ENCODE measurements at places on chromosomes 11 and 22.

DNA sequence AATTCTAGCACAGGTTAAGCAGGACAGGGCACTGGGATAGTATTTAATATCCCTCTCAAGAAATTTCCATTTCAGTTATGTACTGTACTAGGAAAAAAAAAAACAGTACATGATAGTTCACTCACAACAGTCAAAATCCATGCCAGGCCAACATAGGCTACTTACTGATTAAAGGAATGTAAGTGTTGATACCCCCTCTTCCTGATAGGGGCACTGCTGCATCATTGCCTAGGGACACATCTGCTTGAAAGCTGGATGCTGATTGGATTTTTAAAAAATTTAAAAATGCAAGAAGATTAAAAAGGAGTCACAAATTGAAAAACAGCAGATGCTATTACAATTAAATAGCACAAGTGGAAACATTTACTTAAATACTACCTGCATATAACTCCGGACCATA is 43.4 kb downstream of the APOL5 start:
- DNase-seq = no peak

DNA sequence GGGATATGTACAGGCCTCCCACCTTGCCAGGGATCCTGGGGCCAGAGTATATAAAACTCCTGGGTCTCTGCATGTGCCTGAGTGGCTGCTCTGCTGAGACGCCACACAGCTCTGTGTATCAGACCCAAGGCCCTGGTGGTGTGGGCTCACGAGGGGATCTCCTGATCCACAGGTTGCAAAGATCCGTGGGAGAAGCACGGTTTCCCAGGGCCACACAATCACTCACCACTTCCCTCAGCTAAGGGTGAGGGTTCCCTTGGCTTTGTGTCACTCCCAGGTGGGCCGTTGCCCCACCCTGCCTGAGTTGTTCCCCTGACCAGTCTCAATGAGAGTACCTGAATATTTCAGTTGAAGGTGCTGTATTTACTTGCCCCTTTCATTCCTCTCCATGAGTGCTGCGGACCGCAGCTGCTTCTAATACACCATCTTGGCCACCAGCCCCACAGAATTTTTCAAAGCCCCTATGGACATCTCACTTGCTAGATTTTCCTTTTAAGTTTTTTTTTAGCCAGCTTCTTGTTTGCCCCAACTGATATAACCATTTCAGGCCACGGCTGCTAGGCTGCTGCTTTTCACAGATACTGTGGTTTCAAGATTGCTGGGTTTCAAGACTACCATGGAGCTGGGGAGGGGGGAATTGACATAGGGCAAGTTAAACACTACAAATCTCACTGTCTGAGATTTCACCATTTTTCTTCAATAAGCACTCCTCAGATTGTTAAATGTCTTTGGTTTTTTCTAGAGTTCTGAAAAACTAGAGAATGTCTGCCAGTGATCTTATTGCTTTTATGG is 13.7 kb upstream of the DEPDC7 start:
- no peak for DNase-seq

- DNase-seq = peak; percentile 24
Measured at GRCh38 chr22:40635940-40636379, 559 bp downstream of the MRTFA start.

- DNase-seq = no peak
Measured at GRCh38 chr22:36775586-36775963, 344 bp downstream of the IFT27 start.

GRCh38 chr22:49333206-49333605 is 494.5 kb downstream of the BRD1 start:
- DNase-seq = no peak

DNA sequence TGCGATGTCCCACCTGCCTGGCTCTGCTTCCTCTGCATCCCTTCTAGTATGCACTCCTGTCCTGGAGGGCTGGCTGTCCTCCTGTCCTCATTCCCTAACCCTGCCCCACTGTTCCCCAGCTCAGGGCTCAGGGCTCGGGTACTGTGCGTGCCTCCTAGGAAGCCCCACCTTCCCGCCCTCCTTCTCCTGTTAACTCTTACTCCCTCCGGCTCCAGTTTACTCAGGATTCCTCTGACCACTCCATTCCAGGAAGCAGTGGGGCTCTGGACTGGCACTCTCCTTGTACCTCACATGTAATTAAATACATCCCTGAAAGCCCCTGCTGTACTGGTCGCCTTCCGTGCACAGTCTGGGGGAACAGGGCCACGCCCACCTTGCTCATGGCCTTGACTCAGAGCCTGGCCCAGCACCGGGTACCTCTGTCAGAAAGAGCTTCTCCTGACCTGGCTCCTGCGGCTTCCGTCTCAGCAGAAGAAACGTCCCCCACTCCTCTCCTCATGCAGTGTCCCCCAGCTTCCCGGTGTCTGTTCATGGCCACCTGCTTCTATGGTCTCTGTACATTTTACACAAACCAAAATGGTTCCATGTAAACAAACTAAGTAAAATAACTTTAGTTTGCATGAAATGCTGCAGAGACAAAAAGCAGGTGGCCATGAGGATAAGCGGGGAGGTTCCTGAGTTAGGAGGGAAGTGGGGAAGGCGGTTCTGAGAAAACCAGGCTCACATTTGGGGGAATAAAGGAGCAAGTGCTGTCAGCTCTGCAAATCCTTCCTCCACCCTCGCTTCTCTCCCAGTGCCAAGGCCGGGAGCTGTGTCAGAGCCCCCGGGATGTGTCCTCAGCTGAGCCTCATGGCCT is 445.9 kb downstream of the BRD1 start:
- no peak for DNase-seq

DNA sequence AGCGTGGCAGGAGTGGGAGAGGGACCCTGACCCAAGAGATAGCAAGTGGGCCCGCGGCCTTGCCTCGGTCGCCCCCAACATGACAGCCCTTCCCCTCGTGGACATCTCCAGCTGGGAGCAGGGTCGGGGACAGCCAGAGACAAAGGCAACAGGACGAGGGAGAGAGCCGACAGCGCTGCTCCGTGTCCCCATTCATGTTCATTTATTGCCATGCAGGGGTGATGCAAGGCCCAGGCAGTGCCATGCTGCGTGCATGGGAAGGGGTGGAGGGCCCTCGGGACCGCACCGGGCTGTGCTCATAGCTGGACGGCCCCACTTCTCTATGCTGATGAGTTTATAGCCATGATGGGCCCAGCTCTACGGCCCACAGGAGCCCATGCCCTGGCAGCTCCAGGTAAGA is 12.7 kb downstream of the MRPL23 start:
- DNase-seq = no peak

- DNase-seq = no peak
Measured at GRCh38 chr11:45272701-45273100, 13.4 kb downstream of the SYT13 start.

DNA sequence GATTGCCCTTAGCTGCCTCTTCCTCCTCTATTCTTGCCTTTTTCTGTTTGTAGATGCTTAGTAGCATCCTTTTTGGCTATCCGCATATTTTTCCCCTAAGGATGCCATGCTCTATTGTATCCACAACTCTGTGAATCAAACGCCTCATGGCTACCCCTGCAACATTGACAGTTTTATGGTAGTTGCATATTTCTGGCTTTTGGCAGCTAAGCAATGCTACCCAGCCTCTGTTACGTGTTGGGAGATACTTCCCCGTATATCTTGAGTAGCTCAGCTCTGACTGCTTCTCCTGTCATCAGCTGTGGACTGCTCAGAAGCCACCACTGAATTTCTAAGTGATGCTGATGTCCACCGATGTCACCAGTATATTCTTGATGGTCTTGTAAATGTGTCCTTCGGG is 15.1 kb upstream of the SLC3A2 start:
- no peak for DNase-seq

DNA sequence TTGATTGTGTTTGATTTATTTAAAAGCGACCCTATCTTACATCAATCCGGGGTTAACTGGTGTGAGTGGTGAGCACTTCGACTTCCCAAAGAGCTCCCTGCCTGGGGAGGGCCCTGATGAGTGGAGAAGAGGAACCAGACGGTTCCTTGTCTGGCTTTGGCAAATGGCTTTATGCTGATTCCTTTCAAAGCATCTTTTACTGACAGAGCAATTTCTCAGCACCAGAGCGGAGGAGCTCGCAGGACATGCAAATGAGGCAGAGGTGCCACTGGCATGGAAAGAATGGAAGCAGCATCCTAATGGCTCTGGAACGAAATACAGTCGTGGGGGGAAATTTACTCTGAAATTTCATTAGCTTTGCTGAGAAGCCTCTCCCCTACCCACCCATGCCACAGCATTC is 410.9 kb upstream of the B3GAT1 start:
- DNase-seq = no peak

DNA sequence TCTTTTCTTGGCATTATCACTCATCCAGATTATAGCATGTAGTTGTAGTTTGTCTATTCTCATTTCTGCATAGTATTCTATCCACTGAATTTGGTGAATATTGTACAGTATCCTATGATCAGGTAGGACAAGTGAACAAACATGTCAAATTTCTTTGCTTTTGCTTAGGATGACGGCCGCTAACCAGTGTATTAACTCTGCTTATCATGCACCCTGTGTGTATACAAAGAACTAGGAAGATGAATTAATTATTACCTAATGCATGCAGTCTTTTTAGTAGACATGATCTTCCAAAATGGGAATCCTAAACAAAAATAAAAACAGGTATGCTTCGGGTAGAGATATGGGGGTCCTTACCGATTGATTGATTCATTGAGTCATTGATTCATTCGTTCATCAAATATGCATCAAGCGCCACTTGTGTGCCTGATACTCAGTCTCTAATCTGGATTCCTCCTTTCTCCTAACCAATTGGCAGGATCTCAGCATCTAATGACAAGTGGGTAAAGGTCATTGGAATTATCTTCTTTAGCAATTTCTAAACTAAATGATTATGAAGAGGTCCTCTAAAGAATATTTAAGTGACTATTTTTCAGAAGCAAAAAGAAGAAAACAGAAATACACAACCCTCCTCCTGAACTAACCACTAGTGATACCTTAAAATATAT is 27.9 kb downstream of the PRDM11 start:
- no peak for DNase-seq

DNA sequence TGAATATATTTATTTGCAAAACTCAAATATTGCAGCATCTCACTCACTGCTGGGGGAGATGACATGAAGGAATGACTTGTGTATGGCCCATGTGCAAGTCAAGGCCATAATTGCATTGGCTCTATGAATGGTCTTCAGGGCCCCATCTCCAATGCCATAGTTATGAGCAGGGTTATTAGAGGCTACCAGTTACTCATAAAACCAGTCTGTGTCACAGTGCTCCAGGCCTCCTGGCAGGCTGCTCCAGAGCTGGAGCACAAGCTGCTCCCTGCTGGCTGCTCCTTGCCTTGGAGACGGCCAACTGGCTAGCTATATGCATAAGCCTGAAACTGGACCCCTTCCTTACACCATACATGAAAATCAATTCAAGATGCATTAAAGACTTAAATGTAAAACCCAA is 145.7 kb downstream of the TRPC6 start:
- DNase-seq = no peak

DNA sequence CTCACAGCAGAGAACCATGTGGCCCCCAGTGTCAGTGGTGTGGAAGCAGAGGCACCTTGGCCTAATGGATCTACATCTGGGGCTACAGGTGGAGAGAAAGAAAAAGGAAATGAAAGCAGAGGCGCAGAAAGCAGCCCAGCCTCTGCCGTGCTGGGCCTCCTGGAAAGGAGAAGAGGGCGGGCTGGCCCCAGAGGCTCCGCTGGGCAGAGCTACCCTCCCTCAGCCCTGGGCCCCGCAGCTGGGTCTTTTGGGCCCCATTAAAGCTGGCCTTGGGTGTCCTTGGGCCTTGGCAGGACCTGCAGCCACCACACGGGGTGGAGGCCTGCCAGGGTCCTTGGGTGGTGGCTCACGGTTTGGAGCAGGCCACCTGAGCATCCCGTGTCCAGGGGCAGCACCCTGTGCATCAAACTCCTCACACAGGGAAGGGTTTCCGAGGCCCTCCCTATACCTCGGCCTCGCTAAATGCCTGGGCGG is 31.6 kb upstream of the GAL start:
- DNase-seq = no peak

DNA sequence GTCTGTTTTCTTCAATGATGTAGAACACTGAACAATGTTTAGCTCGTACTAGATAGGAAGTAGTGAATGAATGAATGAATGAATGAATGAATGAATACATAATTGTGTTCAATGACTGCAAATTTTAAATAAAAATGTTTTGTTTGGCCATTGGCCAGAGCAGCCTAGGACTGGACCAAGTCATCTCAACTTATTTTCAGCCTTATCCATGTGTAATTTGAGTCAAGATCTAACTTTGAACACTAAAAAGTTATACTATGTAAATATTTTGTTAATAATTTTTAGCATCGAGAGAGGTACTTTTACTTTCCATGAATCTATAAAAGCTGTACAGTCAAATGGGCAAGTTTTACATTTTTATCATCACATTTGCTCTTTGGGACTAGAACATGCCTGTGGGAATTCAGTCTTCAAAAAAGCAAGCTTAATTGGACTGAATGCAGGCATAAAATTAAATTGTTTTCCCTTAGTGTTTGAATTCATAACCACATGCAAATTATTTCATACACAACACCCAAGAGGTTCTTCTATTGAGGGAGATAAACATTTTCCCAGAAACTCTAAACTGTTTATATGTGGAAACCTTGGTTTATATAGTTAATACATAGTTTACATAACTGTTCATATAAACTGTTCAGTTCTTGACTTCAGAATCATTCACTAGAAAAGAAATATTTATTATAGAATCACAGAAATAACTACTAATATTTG is 222.1 kb upstream of the ANO3 start:
- no peak for DNase-seq

GRCh38 chr11:20015101-20015500 is 145.2 kb downstream of the DBX1 start:
- no peak for DNase-seq

DNA sequence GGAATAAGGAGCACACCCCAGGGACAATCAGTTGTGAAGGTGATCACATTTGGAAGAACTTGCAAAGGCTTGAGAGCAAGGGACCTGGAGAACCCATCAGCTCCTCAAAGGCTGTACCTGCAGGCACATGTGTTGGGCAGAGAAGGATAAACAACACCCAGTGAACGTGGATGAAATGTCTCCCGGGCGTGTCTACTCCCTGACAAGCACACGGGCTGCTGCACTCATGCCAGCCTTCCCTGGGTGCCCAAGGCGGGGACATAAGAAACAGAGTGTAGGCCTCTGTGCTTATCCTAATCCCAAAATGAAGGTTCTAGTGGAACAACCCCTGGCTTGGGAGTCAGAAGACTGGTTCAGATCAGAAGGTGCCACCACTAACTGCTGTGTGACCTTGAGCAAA is 46.7 kb downstream of the DSCAML1 start:
- no peak for DNase-seq

GRCh38 chr11:83557653-83558052 is 271.5 kb upstream of the CCDC90B start:
- DNase-seq = no peak

GRCh38 chr22:46240073-46240472 is 10.0 kb downstream of the CDPF1 start:
- DNase-seq = no peak

Measured in T-helper 1 cell (primary cell).